ENCODE measurements at places on chromosomes 3 and 15.

DNA sequence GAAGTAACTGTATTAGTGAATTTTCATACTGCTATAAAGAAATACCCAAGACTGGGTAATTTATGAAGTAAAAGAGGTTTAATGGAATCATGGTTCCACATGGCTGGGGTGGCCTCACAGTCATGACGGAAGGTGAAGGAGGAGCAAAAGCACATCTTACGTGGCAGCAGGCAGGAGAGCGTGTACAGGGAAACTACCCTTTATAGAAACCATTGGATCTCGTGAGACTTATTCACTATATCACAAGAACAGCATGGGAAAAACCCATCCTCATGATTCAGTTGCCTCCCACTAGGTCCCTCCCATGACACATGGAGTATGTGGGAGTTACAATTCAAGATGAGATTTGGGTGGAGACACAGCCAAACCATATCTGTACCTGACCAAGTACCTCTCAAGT is 812.3 kb upstream of the ALCAM start:
- no peak for DNase-seq

GRCh38 chr3:94132777-94133176 is 69.9 kb downstream of the NSUN3 start:
- DNase-seq = no peak

GRCh38 chr15:77064539-77065308 is 6.2 kb downstream of the TSPAN3 start:
- no peak for DNase-seq

- no peak for DNase-seq
Measured at GRCh38 chr15:55319537-55320237, 665 bp downstream of the PIGB start.

DNA sequence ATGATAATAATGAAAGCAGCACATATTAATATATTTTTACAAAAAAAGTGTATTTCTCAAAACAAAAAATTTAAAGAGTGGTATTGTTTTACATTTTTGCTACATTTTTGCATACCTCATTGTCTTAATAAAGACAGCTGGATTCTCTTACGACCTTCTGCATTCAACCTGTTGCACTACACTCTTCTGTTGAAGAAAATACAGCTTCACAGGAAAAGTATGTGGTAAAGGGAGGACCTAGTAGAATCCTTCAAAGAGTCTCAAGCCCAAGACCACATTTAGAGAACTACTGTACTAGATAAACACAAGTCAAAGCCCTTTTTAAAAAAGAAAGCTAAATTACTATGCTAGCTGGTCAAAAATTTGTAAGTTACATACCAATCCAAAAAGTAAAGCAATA is 7.9 kb downstream of the ZNF280D start:
- DNase-seq = no peak

DNA sequence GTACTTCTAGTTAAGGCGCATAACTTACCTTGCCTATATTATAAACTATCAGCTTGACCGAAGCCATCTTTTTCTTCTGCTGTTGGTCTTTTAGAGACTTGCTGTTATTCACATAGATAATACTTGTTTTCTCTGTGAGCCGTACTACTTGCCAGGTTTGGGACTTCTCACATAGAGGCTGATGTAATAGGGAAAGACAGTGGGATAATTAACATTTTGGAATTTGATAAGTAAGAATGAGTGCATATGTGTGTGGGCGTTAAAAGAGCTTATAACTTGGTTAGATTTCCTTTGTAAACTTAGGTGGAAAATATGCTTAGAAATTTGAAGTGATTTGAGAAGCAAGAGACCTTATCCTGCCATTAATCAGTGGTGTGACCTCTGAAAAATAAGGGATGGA is 47.8 kb downstream of the FNDC3B start:
- DNase-seq = no peak

DNA sequence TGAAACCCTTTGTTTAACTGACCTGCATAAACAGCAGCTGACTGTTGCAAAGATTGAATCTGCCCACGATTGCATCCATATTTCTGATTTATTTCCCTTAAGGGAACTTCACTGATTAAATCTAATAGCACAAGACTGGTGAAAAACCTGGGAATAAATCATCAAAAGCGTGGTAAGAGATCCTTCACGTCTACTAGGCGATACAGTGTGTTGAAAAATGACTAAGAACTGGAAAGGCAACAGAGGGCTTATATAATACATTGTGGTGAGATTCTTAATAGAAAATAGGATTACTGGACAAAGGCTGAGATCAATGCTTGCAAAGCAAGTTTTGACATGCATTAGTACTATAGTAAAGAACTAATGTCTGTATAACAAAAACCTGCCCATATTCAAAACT is 49.0 kb downstream of the POLQ start:
- no peak for DNase-seq

GRCh38 chr15:78338781-78339180 is 1.4 kb upstream of the CRABP1 start:
- DNase-seq = no peak
